ENCODE measurements at places on chromosomes 12 and 14. TPM values are rescaled to one million over a fixed set of nuclear protein-coding genes. Genes with fewer than 3 reads are reported as not detected.
A peak's percentile ranks its signal among the peaks of the same experiment; 100 is the strongest.

Gene TPH2
- total RNA-seq = not detected

Gene KLRG1
- total RNA-seq = 3.7 TPM

Gene ACRBP
- 0.74 TPM for total RNA-seq

Gene TMEM52B
- total RNA-seq = not detected

Gene PLXNC1
- 14.2 TPM for total RNA-seq

GRCh38 chr12:2806700-2807099 lies 5.8 kb upstream of the ITFG2 start:
- DNase-seq = no peak
- peaks cover 32% of the 10 kb centered on the region for H3K36me3 ChIP-seq
- H3K27me3 ChIP-seq = no peaks in the 10 kb centered on the region
- H3K4me1 ChIP-seq = peaks cover 5% of the 10 kb centered on the region

DNA sequence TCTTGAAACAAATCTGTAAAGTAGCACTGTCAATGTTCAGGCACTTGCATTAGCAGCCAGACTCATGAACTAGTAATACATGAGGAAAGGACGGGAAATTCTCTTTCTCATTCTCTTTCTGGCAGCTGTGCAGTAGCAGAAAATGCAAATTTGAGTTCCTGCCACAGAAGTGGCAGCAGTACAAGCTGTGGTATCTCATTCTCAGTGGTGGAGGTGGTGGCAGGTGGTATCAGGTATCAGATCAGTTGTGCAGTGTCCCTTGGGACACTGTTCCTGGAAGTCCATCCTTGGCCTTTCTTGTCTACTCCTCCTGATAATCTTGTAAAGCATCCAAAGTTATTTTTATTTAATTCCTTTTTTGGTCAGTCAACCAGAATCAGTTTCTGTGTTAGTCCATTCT lies 103.0 kb downstream of the C12orf42 start:
- H3K36me3 ChIP-seq = no peaks in the 10 kb centered on the region
- no peak for DNase-seq

DNA sequence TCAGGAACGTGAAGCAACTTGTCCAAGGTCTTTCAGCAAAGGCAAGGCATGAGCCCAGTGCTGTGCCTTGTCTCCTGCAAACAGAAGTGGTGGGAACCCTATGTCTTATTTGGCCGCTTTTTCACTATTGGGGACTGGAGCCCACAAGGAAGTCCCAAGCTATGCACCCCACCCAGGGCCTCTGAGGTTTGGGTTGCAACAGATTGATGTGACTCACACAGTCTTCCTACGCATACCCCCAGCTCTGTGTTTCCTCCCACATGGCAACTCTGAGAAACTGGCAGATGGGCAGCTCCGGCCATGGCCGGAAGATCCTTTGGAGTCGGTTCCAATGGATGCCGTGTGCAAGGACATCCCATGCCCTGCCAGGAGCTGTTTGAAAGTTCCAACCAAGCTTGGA lies 28.3 kb upstream of the CMKLR1 start:
- H3K4me3 ChIP-seq = no peak overlapping the region
- H3K27ac ChIP-seq = no peak overlapping the region
- H3K27me3 ChIP-seq = no peaks in the 10 kb centered on the region
- DNase-seq = no peak
- no peaks in the 10 kb centered on the region for H3K4me1 ChIP-seq

DNA sequence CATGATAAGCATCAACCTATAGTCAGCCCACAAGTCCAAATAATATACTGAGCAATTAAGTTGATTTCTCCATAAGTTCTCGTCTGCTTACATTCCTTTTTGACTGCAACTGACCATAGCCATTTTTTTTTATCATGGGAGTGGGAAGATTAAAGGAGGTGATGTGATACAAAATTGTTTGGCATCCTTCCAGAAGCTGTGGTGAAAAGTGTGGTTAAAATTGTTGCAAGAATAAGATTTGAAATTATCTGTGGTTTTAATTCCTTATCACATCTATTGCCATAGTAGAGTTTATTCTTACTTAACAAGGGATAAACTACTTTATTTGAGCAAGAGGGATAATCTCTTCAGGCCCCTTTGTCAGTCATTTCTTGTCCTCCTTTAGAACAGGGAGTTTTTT lies 50.7 kb downstream of the LIN52 start:
- peaks cover 3% of the 10 kb centered on the region for H3K4me1 ChIP-seq
- no peak for DNase-seq
- no peak overlapping the region for H3K4me3 ChIP-seq
- no peaks in the 10 kb centered on the region for H3K27me3 ChIP-seq

- no peaks in the 10 kb centered on the region for H3K27me3 ChIP-seq
- no peak overlapping the region for H3K4me3 ChIP-seq
- no peaks in the 10 kb centered on the region for H3K4me1 ChIP-seq
- H3K27ac ChIP-seq = no peak overlapping the region
- DNase-seq = no peak
Observed at GRCh38 chr14:21894003-21894897, 220.6 kb upstream of the OR4E1 start.

- no peaks in the 10 kb centered on the region for H3K4me1 ChIP-seq
- H3K4me3 ChIP-seq = no peak overlapping the region
- no peak overlapping the region for H3K27ac ChIP-seq
- no peak for DNase-seq
- no peaks in the 10 kb centered on the region for H3K27me3 ChIP-seq
- H3K36me3 ChIP-seq = no peaks in the 10 kb centered on the region
Observed at GRCh38 chr12:112466011-112466422, 47.3 kb downstream of the PTPN11 start.

- H3K4me1 ChIP-seq = peaks cover 33% of the 10 kb centered on the region
- no peak overlapping the region for H3K4me3 ChIP-seq
- no peaks in the 10 kb centered on the region for H3K27me3 ChIP-seq
- H3K36me3 ChIP-seq = no peaks in the 10 kb centered on the region
- DNase-seq = no peak
Observed at GRCh38 chr12:65196762-65197567, 27.6 kb downstream of the LEMD3 start.

DNA sequence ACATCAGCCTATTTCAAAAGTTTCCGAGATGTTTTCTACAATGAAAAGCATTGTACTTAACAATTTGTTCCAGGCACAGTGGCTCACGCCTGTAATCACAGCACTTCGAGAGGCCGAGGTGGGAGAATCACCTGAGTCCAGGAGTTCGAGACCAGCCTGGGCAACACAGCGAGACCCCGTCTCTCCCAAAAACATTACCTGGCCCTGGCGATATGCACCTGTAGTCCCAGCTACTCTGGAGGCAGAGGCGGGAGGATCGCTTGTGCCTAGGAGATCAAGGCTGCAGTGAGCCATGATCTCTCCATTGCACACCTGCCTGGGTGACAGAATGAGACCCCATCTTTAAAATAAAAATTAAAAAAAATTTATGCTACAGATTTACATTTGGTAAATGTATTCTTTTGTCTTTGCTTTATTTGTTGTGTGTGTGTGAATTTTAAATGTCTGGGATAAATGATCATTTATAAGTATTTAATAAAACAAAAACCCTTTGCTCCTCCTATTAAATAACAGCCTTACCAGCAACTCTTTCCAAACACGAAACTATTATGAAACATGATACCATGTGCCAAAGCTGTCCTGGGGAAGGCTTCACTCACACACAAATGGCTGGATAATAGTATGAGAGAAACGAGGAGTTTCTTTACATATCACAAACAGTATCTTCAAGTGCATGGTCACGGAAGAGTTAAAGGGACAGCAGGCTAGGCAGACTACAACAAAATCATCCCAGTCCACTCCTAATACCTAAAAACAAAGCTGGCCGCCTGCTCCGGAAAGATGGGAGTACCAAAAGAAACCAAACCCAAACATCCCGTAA lies 1.1 kb downstream of the ATXN3 start:
- peaks cover 44% of the 10 kb centered on the region for H3K4me1 ChIP-seq
- H3K27me3 ChIP-seq = no peaks in the 10 kb centered on the region
- DNase-seq = no peak
- H3K27ac ChIP-seq = peak overlapping the region; percentile 95
- H3K36me3 ChIP-seq = no peaks in the 10 kb centered on the region
